NCI-H2171 (cell line): ENCODE measurements at places on chromosomes 16 and 17.

DNA sequence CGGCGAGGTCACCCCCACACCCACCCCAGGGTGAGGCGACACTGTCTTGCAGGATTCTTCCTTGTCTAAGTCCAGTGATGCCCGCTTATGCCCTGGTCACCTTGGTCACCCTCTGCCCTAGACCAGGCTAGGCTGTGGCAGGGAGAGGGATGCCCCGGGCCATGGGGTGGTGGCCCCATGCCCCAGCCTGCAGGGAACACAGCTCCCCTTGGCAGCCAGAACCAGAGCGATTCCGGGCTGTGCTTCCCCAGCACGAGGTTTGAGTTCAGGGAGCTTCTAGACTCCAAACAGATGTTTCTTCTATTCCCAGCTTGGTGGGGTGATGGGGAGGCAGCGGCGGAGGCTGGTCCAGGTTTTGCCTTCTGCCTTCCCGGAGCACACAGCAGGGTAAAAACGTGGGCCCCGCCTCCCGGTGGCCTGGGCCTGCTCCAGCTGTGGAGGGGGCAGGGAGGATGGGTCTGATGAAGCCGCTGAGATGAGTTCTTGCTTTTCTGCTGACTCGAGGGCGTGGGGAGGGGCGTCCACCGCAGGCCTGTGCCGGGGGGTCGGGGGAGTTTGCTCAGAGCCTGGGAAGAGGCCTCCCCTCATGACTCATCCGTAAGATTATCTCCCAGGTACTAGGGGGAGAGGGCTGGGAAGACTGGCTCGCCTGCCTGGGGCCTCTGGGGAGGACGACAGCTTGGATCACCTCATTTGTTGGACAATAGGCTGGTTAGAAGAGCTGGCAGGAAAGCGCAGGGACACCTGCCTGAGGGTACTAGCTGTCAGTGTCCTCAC lies 15.4 kb downstream of the SMTNL2 start:
- DNase-seq, result peak; percentile 85

GRCh38 chr16:8374586-8375231 lies 215.6 kb downstream of the TMEM114 start:
- DNase-seq, result no peak

GRCh38 chr16:27972500-27972899 lies 91.0 kb downstream of the GSG1L start:
- DNase-seq, result peak; percentile 46

- no peak for DNase-seq
Observed at GRCh38 chr17:28839221-28839620, 3.4 kb downstream of the FAM222B start.

DNA sequence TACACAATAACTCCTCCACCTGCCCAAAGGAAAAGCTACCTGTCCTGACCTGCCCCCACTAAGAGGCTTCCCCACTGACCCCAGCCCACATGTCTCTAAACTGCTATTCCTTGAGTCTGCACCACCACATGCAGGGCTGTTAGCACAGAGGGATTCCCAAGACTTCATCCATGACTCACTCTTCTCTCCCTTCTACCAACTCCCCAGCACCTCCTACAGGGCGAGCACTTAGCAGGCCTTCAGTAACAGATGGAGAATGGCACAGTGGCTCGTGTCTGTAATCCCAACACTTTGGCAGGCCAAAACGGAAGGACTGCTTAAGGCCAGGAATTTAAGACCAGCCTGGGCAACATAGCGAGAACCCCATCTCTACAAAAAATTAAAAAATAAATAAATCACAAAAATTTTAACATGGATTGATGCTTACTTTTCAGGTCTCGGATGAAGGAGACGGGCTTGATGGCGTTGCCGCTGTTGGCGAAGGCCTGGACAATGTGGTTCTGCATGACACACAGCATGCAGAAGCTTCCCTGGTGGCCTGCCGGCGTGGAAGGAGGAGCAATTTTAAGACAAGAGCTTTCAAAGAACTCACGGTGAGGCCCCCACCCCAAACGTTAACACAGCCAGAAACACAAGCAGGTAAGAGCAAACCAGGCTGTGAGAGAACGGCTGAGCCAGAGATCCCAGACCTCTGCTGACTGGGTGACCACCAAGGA lies 12.0 kb downstream of the USP36 start:
- no peak for DNase-seq

GRCh38 chr16:6947291-6947690 lies 385.4 kb upstream of the RBFOX1 start:
- no peak for DNase-seq

DNA sequence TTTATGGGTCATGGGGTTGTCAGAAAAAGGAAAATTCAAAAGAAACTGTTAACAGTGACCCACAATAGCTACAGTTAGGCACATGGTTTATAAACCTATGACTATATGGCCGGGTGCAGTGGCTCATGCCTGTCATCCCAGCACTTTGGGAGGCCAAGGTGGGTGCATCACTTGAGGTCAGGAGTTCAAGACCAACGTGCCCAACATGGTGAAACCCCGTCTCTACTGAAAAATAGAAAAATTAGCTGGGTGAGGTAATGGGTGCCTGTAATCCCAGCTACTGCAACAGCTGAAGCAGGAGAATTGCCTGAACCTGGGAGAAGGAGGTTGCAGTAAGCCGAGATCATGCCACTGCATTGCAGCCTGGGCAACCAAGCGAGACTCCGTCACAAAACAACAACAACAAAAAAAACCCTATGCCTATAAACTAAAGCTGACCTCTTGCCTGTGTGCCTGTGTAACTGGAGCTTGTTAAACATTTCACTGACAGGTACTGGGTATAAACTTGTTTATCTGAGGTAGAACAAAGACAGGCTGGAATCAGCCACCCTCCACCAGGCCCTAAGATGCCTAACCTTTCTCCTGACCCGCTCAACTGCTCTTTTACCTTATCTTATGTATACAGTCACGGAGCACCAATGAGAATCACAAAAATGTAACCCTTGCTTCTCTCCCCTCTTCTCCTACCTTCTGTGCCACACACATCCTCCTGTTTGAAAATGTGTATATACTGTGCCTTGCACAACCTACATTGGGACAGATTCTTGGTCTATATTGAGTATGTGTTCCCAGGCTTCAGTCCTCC lies 62.9 kb upstream of the ATF7IP2 start:
- no peak for DNase-seq

DNA sequence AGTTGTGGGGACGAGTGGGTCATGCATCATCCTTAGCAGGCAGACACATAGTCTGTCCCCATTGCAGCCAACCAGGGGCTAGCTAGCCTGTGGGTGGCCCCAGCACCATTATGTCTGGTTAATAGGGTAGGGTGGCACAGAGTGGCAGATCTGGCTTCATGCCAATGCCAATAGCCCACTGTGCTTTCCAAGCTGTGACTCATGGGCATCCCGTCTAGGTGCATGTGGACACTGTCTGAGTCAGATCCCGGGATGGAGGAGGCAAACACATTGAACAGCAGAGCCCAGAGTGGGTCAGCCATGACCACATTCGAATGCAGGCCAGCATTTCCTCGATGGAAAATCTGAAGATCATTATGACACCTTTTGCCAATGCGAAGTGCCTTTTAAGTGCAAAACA lies 2.5 kb downstream of the HS3ST2 start:
- no peak for DNase-seq
